GM12878 (cell line): ENCODE measurements at places on chromosomes 2 and 18. TPM values are rescaled to one million over a fixed set of nuclear protein-coding genes. Genes with fewer than 3 reads are reported as not detected.

DNA sequence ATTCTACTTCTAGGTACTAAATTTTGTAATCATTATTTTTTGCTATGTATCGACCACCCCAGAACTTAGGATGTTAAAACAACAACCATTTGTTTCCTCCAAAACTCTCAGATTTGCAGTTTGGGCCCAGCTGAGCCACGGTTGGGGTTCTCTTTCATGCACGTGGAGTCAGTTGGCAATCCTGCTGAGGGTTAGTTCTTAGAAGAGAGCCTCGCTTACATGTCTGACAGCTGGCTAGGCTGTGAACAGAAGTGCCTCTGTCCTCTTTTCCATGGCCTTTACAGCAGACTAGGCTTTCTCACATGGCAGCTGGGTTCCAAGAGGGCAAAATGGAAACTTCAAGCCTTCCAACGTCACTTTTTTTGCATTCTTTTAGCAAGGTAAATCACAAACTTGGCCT lies 9.3 kb upstream of the RGPD4 start:
- DNase-seq = no peak

- DNase-seq = no peak
These were observed 107.4 kb upstream of the CREB1 start for GRCh38 chr2:207422380-207422779.

DNA sequence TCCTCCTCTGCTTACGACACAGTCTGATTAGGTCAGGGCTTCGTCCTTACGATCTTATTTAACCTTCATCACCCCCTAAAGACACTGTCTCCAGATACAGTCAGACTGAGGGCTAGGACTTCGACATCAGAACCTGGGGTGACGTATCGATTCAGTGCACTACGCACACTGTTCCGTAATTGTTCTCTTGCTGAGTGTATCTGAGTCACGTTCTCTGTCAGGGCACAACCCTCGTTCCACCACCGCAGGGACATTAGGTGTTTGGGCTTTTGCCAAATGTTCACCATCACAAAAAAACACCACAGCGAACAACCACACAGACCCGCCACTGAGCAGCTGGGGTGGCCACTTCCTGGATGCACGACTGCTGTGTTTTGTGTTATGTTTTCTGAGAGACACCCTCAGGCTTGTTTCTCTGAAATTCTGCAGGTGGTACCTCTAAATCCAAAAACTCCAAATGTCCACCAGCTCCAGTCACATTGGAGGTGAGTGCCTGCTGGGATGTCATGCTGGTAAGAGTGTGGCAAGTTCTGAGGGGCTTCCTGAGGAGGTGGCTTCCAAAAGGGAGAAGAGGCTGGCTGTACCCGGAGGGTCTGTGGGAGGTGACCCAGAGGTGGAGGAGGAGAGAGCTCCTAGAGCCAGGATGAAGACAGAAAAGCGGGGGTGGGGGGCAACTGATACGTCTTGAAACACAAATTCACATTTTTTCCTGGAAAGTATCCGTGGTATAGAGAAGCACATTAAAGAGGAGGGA lies 66.6 kb downstream of the ADNP2 start:
- DNase-seq = no peak

Gene GKN1
- not detected in 2 replicates for polyA plus RNA-seq

Gene DRC1
- polyA plus RNA-seq = not detected in 2 replicates
